ENCODE measurements at places on chromosomes 1 and 21.

DNA sequence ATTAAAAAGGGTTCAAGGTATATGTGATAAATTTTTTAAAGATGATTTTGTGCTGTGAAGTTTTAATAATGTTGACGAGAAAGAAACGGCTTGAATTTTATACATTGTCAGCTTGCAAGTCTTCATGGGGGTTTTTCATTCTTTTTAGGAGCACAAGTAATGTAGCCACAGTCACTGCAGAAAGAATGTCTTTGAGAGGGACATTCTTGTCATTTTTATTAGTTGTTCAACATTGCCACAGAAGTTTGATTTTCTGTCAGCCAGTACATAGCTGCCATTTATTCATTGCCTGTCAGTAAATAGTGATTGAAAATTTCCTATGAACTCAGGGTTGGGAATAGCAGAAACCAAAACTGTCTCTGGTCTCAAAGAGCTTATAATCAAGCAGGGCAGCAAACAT lies 156.3 kb downstream of the DHRS3 start:
- DNase-seq: no peak

DNA sequence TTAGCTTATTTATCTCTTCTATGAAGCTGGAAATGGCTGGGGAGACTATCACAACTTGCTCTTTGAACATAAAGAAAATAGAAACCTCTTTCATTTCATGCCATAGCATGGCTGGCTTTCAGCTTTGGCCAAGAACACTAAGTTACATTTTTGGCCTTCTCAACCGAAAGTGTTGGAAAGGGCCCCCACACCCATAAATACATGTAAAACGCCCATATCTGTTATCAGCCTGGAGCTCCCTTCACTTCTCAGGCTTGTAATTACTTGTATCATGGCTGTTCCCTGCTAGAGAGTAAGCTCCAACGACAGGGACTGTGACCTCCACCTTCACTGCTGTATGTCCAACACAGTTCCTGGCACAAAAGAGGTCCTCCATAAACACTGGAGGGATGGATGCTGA lies 12.7 kb upstream of the EIF4G3 start:
- no peak for DNase-seq

- DNase-seq: no peak
These were observed 356.1 kb downstream of the OMA1 start for GRCh38 chr1:58190267-58190988.

GRCh38 chr1:215002471-215002870 lies 80.1 kb upstream of the KCNK2 start:
- no peak for DNase-seq

GRCh38 chr1:116494745-116495144 lies 76.1 kb downstream of the CD58 start:
- no peak for DNase-seq
